Ovary (tissue), 10 donors: ENCODE measurements at places on chromosomes 4 and X. TPM values are rescaled to one million over a fixed set of nuclear protein-coding genes. Genes with fewer than 3 reads are reported as not detected.
A peak's percentile ranks its signal among the peaks of the same experiment; 100 is the strongest.

- no peak overlapping the region for H3K4me3 ChIP-seq
- no peaks in the 10 kb centered on the region for H3K36me3 ChIP-seq
- no peak for DNase-seq
- H3K27ac ChIP-seq = no peak overlapping the region
- H3K27me3 ChIP-seq = no peaks in the 10 kb centered on the region
Measured at GRCh38 chr4:5383191-5383980, 325.0 kb downstream of the EVC2 start.

FSTL5 gene
- polyA plus RNA-seq = not detected

NWD2 gene
- polyA plus RNA-seq = not detected

- peaks cover 11% of the 10 kb centered on the region for H3K4me1 ChIP-seq
- H3K36me3 ChIP-seq = no peaks in the 10 kb centered on the region
- peak overlapping the region; percentile 91 for H3K4me3 ChIP-seq
- no peaks in the 10 kb centered on the region for H3K27me3 ChIP-seq
Measured at GRCh38 chr4:2843941-2844584, 419 bp downstream of the ADD1 start.

HSD17B13 gene
- polyA plus RNA-seq = 0.36 TPM

DNA sequence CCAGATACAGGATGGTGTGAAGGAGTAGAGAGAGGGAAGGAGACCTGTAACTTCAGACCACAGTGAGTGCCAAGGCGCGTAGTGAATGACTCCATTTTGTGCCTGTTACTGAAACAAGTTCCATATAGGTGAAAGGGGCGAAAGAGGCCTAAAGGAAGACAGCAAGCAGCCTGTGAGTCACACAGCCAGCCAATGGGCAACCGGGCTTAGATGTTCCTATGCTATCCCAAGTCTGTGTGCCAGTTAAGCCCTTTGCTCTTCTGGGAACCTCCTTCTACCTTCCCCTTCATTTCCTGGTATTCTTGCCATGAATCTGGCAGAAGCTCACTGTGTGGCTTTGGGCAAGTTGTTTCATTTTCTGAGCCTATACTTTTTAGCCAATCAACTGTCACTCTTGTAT is 161.8 kb upstream of the LDB2 start:
- no peak overlapping the region for H3K4me3 ChIP-seq
- no peaks in the 10 kb centered on the region for H3K36me3 ChIP-seq
- no peak for DNase-seq
- H3K27ac ChIP-seq = no peak overlapping the region
- H3K27me3 ChIP-seq = no peaks in the 10 kb centered on the region

GRCh38 chrX:40644821-40645358 is 2.5 kb downstream of the CXorf38 start:
- peak; percentile 66 for DNase-seq
- H3K27me3 ChIP-seq = no peaks in the 10 kb centered on the region
- H3K4me3 ChIP-seq = peak overlapping the region; percentile 29
- H3K4me1 ChIP-seq = peaks cover 6% of the 10 kb centered on the region
- no peaks in the 10 kb centered on the region for H3K36me3 ChIP-seq

GALNT7 gene
- 9.0 TPM for polyA plus RNA-seq

- no peak for DNase-seq
- H3K4me1 ChIP-seq = no peaks in the 10 kb centered on the region
- no peak overlapping the region for H3K4me3 ChIP-seq
- H3K27me3 ChIP-seq = no peaks in the 10 kb centered on the region
- H3K27ac ChIP-seq = no peak overlapping the region
Measured at GRCh38 chr4:53925050-53925605, 139.3 kb downstream of the CHIC2 start.

ATG4A gene
- 3.9 TPM for polyA plus RNA-seq

DNA sequence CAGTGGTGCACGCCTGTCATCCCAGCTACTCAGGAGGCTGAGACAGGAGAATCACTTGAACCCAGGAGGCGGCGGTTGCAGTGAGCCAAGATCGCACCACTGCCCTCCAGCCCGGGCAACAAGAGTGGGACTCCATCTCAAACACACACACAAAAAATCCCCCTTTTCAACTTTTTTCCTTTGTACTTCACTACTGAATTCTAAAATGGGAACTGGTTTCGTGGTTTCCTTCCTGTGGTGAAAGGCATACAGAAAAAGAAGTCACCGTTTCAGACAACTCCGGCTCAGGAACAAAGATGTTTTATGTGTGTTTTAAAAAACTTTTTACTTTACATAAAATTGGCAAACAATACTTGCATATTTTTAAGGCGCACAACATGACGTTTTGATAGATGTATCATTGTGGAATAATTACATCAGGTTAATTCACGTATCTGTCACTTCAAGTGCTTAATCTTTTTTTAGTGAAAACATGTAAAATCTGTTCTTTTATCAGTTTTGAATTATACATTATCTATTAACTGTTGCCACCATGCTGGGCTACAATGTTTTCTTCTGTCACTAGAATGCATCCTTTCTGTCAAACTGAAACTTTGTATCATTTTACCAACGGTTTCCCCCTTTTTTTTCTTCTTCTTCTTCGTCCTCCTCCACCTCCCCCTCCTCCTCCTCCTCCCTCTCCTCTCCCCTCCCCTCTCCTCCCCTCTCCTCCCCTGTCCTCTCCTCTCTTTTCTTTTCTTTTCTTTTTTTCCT is 186.0 kb downstream of the CRLF2 start:
- H3K27me3 ChIP-seq = no peaks in the 10 kb centered on the region
- no peaks in the 10 kb centered on the region for H3K36me3 ChIP-seq
- no peak overlapping the region for H3K4me3 ChIP-seq
- H3K27ac ChIP-seq = no peak overlapping the region
- no peak for DNase-seq
- no peaks in the 10 kb centered on the region for H3K4me1 ChIP-seq

GRCh38 chr4:183863155-183863825 is 41.8 kb upstream of the STOX2 start:
- DNase-seq = no peak
- no peaks in the 10 kb centered on the region for H3K27me3 ChIP-seq
- peaks cover 3% of the 10 kb centered on the region for H3K4me1 ChIP-seq

MSX1 gene
- polyA plus RNA-seq = 4.0 TPM

KLHL4 gene
- polyA plus RNA-seq = 4.7 TPM

SYN1 gene
- polyA plus RNA-seq = 12.6 TPM

- no peak overlapping the region for H3K27ac ChIP-seq
- no peaks in the 10 kb centered on the region for H3K4me1 ChIP-seq
- DNase-seq = no peak
- no peaks in the 10 kb centered on the region for H3K27me3 ChIP-seq
- no peaks in the 10 kb centered on the region for H3K36me3 ChIP-seq
- H3K4me3 ChIP-seq = no peak overlapping the region
Measured at GRCh38 chr4:188819233-188819632, 680.0 kb downstream of the TRIML1 start.

- H3K27me3 ChIP-seq = no peaks in the 10 kb centered on the region
- H3K4me3 ChIP-seq = no peak overlapping the region
- H3K4me1 ChIP-seq = no peaks in the 10 kb centered on the region
Measured at GRCh38 chrX:120020305-120020704, 57.2 kb downstream of the RHOXF2B start.

DNA sequence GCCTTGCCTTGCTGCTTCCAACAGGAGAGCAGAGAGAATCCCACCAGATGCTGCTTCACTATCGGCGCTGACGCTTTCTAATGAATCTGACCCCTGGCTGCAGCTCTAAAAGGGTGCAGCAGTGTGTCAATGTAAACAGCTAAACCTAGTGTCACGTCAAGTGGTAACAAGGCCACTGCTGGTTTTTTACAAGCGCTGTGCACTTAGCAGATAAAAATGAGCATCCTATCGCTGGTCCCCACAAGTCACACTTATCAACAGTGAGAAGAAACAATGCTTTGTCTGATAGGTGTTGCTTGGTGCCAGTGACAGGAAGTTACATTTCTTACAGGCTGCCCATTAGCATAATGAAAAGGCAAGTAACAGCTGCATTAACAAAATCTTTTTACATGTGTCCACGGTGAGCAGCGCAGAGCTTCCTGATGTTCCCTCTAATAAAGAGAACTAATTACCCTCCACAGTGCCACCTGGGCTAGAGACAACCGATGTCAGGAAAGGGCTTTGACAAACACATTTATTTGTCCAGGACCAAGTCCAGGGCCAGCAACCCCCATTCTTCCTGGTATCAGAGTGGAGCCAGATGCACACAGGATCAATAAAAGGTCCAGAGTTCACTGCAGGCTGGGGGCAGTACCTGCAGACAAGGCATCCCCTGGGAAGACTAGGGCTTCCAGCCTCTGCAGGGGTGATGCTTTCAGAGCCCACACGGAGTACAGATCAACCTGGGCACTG is 176.0 kb downstream of the MGST2 start:
- no peaks in the 10 kb centered on the region for H3K36me3 ChIP-seq
- no peak for DNase-seq
- peaks cover 9% of the 10 kb centered on the region for H3K4me1 ChIP-seq
- H3K4me3 ChIP-seq = no peak overlapping the region
- no peak overlapping the region for H3K27ac ChIP-seq

DNA sequence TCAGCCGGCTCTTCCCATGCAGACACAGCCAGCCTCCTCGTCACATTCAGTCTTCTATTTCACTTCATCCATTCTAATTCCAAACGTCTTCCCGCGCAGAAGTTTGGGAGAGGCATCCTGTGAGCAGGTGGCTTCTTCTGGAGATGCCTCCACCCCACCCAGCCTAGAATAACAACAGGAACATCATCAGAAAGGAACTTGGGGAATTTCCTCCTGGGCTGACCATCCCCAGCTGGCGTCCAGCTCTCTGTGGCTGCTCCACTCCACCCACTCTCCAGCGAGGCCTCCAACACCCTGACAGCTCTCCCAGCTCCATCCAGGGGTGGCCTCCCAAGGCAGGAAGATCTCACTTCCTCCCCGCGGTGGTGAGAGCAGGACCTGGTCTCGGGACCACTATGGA is 5.5 kb upstream of the C4orf50 start:
- H3K4me3 ChIP-seq = no peak overlapping the region
- H3K36me3 ChIP-seq = no peaks in the 10 kb centered on the region
- no peaks in the 10 kb centered on the region for H3K27me3 ChIP-seq
- DNase-seq = no peak
- H3K27ac ChIP-seq = no peak overlapping the region

FAM149A gene
- 9.4 TPM for polyA plus RNA-seq

DNA sequence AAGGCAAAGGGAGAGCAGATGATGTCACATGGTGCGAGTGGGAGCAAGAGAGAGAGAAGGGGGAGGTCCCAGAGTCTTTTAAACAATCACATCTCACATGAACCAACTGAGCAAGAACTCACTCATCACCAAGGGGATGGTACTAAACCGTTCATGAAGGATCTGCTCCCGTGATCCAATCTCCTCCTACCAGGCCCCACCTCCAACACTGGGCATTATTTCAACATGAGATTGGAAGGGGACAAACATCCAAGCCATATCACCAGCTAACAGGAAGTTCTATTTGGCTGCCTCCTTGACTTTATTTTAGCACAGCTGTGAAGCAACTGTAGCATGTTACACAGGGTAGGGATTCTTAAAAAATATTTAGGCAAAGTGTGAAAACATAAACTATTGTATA is 102.5 kb downstream of the DDIT4L start:
- H3K36me3 ChIP-seq = no peaks in the 10 kb centered on the region
- no peaks in the 10 kb centered on the region for H3K27me3 ChIP-seq
- H3K27ac ChIP-seq = no peak overlapping the region
- H3K4me1 ChIP-seq = no peaks in the 10 kb centered on the region
- no peak for DNase-seq

DNA sequence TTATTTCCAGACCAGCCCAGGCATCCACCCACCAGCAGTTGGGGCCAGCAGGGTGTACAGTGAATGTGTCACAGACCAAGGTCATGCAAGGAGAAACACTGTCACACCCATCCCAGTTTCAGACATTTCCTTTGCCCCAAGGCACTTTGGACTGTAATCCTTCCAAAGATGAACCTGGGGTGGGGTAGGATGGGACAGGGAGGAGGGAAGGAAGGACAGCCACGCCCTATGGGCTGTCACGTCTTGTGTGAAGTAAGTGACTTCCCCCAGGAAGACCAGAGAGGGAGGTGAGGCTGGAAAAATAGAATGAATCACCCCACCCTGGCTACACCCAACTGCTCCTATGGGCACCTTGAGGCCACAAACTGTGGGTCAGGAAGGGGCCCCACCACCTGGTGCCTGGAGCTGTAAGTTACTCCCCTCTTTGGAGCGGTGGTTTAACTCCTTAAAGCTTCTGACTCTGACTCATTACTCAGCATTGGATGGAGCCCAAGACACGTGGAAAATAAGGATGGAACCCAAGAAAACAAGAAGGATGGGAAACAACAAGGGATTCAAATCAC is 349.9 kb upstream of the KLF3 start:
- no peak for DNase-seq
- no peaks in the 10 kb centered on the region for H3K36me3 ChIP-seq
- H3K4me3 ChIP-seq = no peak overlapping the region
- H3K4me1 ChIP-seq = peaks cover 4% of the 10 kb centered on the region
- no peaks in the 10 kb centered on the region for H3K27me3 ChIP-seq

- no peaks in the 10 kb centered on the region for H3K36me3 ChIP-seq
- DNase-seq = no peak
- H3K27me3 ChIP-seq = no peaks in the 10 kb centered on the region
Measured at GRCh38 chr4:13470379-13470778, 13.8 kb downstream of the RAB28 start.

GPC3 gene
- 91.8 TPM for polyA plus RNA-seq

DNA sequence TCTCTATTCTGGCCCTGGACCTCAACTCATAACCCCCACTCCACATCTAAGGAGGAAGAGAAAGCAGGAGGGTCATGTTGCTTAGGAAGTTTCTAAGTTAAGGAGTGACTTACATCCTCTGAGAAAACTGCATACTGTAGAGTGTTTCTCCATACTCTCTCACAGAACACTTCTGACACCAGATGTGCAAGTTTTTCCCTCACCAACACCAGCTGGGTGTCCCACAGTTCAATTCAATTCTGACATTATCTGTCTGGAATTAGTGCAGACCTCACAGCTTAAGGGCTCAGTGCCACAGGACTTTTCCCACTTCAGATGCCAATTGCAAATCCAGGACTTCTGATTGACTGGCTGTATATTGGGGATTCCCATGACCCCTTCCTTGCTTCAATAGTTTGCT is 89.0 kb upstream of the SFRP2 start:
- H3K27me3 ChIP-seq = no peaks in the 10 kb centered on the region
- no peaks in the 10 kb centered on the region for H3K4me1 ChIP-seq
- H3K36me3 ChIP-seq = no peaks in the 10 kb centered on the region
- H3K4me3 ChIP-seq = no peak overlapping the region
- no peak overlapping the region for H3K27ac ChIP-seq

DNA sequence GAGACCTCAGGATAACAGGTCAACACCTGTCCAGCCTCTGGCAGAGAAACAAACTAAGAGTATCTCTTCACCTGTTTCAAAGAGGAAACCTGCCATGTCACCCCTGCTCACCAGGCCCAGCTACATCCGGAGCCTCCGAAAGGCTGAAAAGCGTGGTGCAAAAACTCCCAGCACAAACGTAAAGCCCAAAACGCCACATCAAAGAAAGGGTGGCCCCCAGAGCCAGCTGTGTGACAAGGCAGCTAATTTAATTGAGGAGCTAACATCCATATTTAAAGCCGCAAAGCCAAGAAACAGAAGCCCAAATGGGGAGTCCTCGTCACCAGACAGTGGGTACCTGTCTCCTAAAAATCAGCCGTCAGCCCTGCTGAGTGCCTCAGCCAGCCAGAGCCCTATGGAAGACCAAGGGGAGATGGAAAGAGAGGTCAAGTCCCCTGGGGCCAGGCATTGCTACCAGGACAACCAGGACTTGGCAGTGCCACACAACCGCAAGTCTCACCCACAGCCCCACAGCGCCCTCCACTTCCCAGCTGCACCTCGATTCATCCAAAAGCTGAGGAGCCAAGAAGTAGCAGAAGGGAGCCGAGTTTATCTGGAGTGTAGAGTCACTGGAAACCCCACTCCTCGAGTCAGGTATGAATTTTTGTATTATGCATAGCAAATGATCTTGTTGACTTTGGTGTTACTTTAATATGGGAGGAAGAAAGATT is 15.1 kb downstream of the PALLD start:
- no peaks in the 10 kb centered on the region for H3K4me1 ChIP-seq
- H3K4me3 ChIP-seq = no peak overlapping the region
- no peak overlapping the region for H3K27ac ChIP-seq
